Iris pigment epithelial cell (primary cell): ENCODE measurements at places on chromosomes 12 and 14.

GRCh38 chr14:35965400-35965799 is 139.3 kb downstream of the BRMS1L start:
- no peak for DNase-seq

- DNase-seq, result no peak
Measured at GRCh38 chr12:17235996-17236395, 630.0 kb upstream of the LMO3 start.

DNA sequence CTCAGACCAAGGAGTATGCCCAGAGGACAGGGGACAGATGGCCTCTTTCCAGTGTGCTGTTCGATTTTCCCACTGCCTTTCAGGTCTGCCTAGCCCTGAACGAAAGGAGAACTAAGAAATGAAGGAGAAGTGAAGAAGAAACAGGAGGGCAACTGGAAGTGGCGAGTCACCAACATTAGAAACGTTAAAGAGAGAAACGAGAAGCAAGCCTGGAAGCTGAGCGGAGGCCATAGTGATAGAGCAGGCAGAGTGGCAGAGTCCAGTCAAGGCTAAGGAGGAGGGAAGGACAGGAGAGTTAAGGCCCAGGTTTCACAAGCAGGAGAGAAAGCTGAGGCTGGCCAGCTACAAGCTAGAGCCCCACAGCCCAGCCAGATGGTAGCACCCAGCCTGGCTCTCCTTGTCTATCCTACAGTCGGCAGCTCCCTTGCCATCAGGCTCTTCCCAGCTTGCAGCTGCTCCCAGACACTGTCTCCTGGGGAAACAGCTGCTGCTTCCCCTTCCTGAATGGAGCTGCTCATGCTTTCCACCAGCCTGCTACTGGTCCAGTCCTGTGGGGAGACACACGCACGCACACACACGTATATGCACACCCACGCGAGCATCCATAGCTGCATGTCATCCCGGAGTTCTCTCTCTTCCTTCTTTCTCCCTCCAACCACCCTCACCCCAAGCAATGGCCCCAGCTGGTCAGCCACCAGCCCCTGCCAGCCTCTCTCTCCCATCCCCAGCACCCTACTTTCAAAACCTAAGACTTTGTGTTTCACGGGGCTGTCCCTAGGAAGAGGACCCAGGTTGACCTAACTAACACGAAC is 139.7 kb upstream of the CCND2 start:
- no peak for DNase-seq

DNA sequence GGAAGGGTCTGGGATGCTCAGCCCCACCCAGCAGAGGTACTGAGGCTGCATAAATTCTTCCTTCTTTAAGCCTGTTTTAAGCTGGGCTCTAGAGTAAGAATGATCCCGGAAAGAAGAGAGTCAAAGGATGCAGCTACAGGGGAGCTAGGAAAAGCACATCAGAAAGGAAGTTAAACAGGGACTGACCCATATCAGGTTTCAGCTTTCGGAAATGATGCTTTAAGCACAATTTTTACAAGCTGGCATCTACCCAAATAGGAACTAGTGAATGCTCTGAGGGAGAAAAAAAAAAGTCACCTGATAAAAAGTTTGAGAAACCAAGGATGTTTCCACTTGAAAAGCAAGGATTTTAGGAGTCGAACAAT is 22.0 kb downstream of the TSPAN8 start:
- no peak for DNase-seq

- DNase-seq, result peak; percentile 33
Measured at GRCh38 chr12:24901576-24902461, 47.1 kb downstream of the BCAT1 start.
